Osteoblast (primary cell): ENCODE measurements at places on chromosomes 6 and 20. TPM values are rescaled to one million over a fixed set of nuclear protein-coding genes. Genes with fewer than 3 reads are reported as not detected.

The RGS17 gene
- 1.4 and 1.8 TPM in 2 replicates for total RNA-seq

The MYLK4 gene
- total RNA-seq, result 0.36 and 0.88 TPM in 2 replicates

The TCF15 gene
- not detected in 2 replicates for total RNA-seq

The MTHFD1L gene
- total RNA-seq, result 56.8 and 58.0 TPM in 2 replicates

The MRAP2 gene
- total RNA-seq, result 4.1 and 5.1 TPM in 2 replicates

The RNF182 gene
- total RNA-seq, result 3.3 and 4.4 TPM in 2 replicates
